ENCODE measurements at places on chromosomes 7 and 10. TPM values are rescaled to one million over a fixed set of nuclear protein-coding genes. Genes with fewer than 3 reads are reported as not detected.

VSTM2A gene
- not detected for total RNA-seq

AIFM2 gene
- 13.0 TPM for total RNA-seq

GRCh38 chr7:20834656-20835055, 48.0 kb upstream of the SP8 start:
- H3K27ac ChIP-seq: no peak overlapping the region
- no peaks in the 10 kb centered on the region for H3K4me1 ChIP-seq
- no peak for DNase-seq
- no peaks in the 10 kb centered on the region for H3K27me3 ChIP-seq
- no peaks in the 10 kb centered on the region for H3K36me3 ChIP-seq

DNA sequence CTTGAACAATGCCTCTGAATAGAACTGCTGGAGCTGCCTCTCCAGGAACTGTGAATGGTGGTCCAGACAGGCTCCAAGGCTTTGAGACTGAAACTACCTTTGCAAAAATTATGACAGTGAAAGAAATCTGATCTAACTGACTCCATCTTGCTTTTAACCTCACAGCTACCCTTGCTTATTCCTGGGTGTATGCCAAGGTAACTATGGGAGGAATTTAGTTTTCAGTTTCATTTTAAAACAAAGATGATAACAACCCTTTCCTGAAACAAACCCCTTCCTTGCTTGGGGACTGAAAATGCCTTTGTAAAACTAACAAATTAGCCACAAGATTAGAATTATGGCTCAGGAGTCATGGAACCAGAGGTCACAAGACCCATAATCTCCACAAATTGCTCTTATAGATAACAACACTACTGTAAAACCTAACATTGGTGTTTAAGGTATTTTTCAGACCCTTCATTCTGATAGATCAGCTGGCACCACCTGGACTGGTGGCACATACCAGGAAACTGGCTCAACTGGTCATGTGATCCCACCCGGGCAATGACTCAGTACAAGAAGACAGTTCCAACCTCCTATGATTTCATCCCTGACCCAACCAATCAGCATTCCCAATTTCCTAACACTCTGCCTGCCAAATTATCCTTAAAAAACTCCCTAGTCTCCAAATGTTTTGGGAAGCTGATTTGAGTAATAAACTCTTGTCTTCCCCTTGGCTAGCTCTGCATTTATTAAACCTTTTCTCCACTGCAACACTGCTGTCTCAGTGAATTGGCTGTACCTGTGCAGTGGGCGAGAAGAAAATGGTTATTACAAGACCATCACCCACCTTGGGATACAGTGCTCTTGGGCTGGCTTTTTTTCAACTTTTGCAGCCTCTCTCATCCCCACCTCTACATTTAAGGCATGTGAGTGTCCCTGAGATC, 608.1 kb downstream of the TYW1 start:
- no peaks in the 10 kb centered on the region for H3K36me3 ChIP-seq
- no peaks in the 10 kb centered on the region for H3K4me1 ChIP-seq
- no peaks in the 10 kb centered on the region for H3K27me3 ChIP-seq
- H3K4me3 ChIP-seq: no peak overlapping the region
- no peak for DNase-seq

TCF7L2 gene
- total RNA-seq: 80.3 TPM

- H3K36me3 ChIP-seq: no peaks in the 10 kb centered on the region
- H3K27ac ChIP-seq: no peak overlapping the region
- peaks cover 21% of the 10 kb centered on the region for H3K4me1 ChIP-seq
- no peaks in the 10 kb centered on the region for H3K27me3 ChIP-seq
- no peak for DNase-seq
- H3K4me3 ChIP-seq: no peak overlapping the region
Measured at GRCh38 chr10:37854626-37855025, 2.8 kb downstream of the ZNF248 start.

DNA sequence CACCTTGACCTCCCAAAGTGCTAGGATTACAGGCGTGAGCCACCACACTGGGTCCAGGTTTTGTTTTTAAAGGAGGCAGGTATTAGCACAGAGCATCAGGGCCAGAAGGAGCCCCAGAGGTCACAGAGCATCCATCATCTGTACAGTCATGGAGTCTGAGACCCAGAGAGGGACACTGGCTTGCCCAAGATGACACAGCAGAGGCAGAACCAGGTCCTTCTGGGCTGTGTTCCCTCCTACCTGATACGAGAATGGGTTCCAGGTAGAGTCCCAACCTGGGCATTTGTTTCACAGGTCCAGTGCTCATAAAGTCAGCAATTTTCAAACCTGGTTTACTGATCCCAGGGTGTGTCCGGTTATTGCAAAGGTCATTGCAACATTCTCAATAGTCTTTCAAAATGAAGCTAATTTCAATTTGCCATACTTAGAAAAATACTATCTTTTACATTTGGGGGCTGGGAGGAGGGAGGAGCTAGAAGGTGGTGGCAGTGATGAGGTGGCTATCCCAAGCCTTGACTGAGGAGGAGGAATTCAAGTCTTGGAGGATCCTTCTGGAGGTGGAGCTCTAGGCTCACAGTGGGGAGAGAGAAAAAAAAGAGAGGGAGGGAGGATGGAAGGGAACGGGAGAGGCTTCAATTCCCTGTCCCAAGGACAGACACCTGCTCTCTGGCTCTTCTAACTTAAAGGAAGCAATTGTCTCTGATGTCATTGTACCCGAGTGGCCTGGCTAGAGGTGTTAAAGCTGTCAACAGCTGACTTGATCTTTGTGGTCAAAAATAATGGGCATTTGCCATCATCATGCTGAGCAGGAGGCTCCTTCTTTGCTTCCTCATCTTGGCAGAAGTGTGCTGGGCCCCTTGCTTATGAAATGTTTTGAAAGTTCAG, 8.1 kb downstream of the MXI1 start:
- H3K4me3 ChIP-seq: no peak overlapping the region
- DNase-seq: no peak
- no peaks in the 10 kb centered on the region for H3K36me3 ChIP-seq
- peaks cover 15% of the 10 kb centered on the region for H3K4me1 ChIP-seq

DNA sequence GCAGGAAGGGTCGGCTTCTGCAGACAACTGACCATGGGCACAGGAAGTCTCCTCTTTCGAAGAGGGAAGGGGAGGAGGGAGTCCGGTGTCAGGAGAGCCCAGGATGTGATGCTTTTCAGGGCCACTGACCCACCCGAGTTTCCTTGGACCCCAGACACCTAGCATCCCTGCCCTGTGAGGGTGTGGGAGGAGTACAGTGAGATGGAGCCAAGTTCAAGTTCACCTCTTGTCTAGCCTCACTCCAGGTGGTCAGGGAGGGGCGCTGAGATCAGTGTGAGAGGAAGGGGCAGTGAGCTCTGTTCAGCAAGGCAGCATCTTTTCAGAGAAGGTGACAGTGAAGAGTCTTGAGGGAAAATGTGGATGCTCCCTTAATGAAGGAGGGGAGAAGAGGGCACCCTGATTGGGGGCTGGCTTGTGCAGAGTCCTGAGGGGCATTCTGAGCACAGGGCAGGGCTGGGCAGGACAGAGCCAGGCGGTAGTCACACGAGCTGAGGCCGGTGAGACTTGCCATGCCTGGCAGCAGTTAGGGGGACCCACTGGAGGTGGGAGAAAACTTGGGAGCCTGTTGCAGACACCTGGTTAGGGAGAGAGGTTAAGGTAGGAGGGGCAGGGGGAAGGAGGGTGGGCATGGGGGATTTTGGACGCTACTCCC, 49.7 kb downstream of the ADCY1 start:
- H3K27me3 ChIP-seq: no peaks in the 10 kb centered on the region
- no peaks in the 10 kb centered on the region for H3K4me1 ChIP-seq
- H3K4me3 ChIP-seq: no peak overlapping the region
- H3K27ac ChIP-seq: no peak overlapping the region

DNA sequence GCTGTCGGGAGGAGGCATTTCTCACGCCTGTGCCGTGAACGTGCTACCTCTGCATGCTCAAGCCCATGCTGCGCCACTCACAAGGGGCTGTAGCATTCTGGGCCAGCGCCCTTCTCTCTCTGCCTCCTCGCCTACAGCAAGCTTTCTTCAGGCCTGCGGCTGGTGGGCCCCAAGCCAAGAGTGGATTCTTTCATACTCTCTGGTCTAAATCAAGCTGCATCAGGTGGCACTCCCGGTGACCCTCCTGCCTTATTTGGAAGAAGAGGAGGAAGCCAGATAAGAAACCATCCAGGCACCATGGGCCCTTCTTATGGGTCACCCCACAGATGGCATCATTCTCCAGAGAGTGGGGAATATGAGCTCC, 86.7 kb upstream of the DUSP5 start:
- H3K4me3 ChIP-seq: no peak overlapping the region
- no peaks in the 10 kb centered on the region for H3K36me3 ChIP-seq
- H3K27me3 ChIP-seq: no peaks in the 10 kb centered on the region
- peaks cover 13% of the 10 kb centered on the region for H3K4me1 ChIP-seq
- no peak overlapping the region for H3K27ac ChIP-seq
- DNase-seq: no peak

DNA sequence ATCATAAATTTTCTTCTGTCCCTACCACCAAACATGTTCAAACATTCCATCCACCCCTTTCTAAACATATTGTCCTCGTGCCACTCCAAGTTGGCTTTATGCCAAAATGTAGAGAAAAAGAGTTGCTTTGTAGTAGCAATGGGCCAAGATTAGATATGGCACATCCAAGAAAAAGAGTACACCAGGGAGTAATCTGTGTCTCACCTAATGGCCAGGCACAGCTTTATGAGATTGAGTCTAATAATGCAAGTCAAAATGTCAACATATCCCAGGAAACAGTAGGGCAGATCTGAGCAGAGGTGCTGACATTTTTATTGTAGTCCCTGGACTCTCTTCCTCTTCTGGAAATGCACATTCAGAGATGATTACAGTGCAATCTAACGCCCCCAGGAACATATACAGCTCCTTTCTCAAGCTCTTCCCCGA, 5.7 kb upstream of the OR6V1 start:
- no peak for DNase-seq
- H3K27me3 ChIP-seq: no peaks in the 10 kb centered on the region
- no peak overlapping the region for H3K27ac ChIP-seq
- no peak overlapping the region for H3K4me3 ChIP-seq

DNA sequence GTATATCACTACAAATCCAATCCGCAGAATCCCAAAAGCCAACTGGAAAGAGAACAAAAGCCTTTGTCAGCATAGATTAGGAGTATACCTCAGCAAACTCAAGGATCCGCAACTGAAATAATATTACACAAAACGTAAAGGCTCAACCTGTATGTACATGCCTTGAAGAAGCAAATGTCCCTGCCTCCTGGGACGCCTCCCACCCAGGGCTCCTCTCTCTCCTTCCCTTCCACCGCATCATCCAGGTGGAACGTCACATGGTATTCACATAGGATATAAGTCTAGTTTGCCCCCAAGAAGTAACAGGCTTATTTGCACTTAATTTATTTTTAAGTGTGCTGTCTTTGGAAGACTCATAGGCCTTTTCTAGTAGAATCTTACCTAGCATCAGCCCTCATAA, 13.4 kb downstream of the SLC26A3 start:
- no peak overlapping the region for H3K4me3 ChIP-seq
- H3K27me3 ChIP-seq: no peaks in the 10 kb centered on the region
- no peaks in the 10 kb centered on the region for H3K36me3 ChIP-seq
- no peak overlapping the region for H3K27ac ChIP-seq

DNA sequence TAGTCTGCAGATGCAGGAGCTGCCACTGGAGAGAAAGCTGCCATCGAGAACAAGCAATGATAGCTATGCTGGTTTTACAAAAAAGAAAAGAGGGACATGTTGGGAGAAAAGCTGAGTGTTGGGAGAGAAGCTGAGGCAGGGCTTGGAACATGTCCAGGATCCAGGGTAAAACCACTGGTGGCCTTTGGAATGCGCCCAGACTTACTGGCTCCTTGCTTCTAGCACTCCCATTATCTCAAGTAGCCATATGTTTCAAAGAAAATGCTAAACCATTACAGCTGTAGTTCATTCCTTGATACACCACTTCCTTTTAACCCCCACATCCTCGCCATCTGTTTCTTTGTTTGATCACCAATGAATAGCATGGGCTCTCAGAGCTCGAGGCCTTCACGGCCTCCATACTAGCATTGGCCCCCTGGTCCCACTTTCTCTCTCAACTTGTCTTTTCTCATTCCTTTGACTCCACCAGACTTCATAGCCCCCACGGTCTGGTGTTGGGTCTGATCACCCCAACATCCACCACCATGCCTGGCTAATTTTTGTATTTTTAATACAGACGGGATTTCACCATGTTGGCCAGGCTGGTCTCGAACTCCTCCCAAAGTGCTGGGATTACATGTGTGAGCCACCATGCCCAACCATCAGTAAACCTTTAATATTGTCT, 23.8 kb upstream of the PLAC9 start:
- H3K36me3 ChIP-seq: no peaks in the 10 kb centered on the region
- no peak overlapping the region for H3K4me3 ChIP-seq
- no peak for DNase-seq
- no peak overlapping the region for H3K27ac ChIP-seq
- no peaks in the 10 kb centered on the region for H3K27me3 ChIP-seq

GRCh38 chr7:22697876-22698606, 29.0 kb upstream of the IL6 start:
- no peaks in the 10 kb centered on the region for H3K27me3 ChIP-seq
- peaks cover 20% of the 10 kb centered on the region for H3K4me1 ChIP-seq
- no peak for DNase-seq
- H3K4me3 ChIP-seq: no peak overlapping the region

- H3K27ac ChIP-seq: no peak overlapping the region
- H3K4me3 ChIP-seq: no peak overlapping the region
- no peak for DNase-seq
- H3K36me3 ChIP-seq: no peaks in the 10 kb centered on the region
Measured at GRCh38 chr10:31656851-31657433, 271.7 kb downstream of the ARHGAP12 start.

DNA sequence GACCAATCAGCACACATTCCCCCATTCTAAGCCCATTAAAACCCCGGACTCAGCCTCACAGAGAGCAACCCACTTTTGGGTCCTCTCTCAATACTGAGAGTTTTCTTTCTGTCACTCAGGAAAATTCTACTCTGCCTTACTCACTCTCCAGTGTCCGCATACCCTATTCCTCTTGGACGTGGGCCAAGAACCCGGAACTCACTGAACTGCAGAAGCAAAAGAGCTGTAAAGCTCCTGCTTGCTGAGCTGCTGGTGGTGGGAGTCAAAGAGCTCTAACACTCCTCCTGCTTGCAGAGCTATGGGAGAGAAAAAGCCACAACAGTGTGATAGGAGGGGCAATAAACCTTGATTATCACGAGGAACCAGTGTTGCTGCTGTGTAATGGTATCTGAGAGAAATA, 386.9 kb downstream of the POM121L12 start:
- no peaks in the 10 kb centered on the region for H3K27me3 ChIP-seq
- H3K4me1 ChIP-seq: no peaks in the 10 kb centered on the region
- no peak for DNase-seq
- no peak overlapping the region for H3K27ac ChIP-seq
- H3K36me3 ChIP-seq: no peaks in the 10 kb centered on the region

ITIH5 gene
- 9.7 TPM for total RNA-seq

ADAM8 gene
- total RNA-seq: 48.7 TPM

AKR1C4 gene
- total RNA-seq: not detected

DNA sequence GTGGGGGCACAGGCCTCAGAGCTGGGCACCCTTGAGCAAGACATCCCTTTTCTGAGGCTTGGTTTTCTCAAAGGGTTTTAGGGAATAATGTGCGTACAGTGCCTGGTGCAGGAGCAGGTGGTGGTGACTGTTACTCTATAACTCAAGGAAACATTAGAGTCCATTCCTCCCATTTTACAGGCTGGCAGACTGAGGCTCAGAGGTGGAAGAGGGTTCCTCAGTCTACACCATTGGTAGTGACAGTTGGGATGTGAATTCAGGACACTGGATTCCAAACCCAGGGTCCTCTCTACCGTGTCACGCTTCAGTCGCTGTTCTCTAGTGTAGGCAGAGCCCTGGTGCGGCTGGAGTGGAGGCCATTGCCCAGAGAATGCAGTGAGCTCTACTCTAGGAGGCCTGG, 40.0 kb upstream of the AQP1 start:
- peaks cover 3% of the 10 kb centered on the region for H3K4me1 ChIP-seq
- no peaks in the 10 kb centered on the region for H3K27me3 ChIP-seq
- H3K27ac ChIP-seq: no peak overlapping the region
- DNase-seq: no peak
- H3K4me3 ChIP-seq: no peak overlapping the region
- peaks cover 11% of the 10 kb centered on the region for H3K36me3 ChIP-seq
